Activated CD8-positive, alpha-beta memory T cell treated with anti-CD3 and anti-CD28 coated beads for 1 hour (primary cell): ENCODE measurements at places on chromosomes 7 and 10.

GRCh38 chr7:66142996-66143395 is 28.3 kb downstream of the CRCP start:
- no peak for DNase-seq

DNA sequence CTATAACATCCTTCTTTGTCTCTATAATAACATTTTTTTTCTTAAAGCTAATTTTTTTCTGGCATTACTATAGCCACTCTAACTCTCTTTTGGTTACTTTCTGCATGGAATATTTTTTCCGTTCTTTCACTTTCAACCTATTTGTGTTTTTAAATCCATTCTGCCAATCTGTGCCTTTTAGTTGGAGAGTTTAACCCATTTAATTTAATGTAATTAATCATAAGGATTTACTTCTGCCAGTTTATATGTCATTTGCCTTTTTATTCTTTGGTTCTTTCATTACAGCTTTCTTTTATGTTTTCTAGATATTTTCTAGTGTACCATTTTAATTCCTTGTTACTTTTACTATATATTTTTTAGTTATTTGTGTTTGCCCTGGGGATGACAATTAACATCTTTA is 78.6 kb downstream of the TMEM270 start:
- DNase-seq: no peak

- no peak for DNase-seq
These were observed 42.4 kb downstream of the DNAH11 start for GRCh38 chr7:21585070-21585724.

GRCh38 chr7:84684836-84685480 is 490.4 kb upstream of the SEMA3A start:
- no peak for DNase-seq

- no peak for DNase-seq
These were observed 44.6 kb upstream of the ANAPC16 start for GRCh38 chr10:72171175-72171630.

DNA sequence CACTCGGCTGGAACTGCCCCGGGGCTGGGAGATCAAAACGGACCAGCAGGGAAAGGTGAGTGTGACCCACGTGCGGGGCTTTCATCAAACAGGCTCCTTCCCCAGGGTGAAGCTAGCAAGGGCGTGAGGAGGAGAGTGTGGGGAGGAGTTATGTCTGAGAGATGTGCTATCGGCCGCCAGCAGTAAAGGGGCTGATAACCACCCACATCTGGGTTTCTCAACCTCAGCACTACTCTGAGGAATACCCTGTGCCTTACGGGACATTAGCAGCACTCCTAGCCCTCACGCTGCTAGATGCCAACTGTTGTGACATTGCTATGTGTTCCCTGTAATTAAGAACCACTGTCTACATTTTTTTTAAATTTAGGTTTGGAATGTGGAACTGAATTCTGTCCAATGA is 113.9 kb upstream of the STK17A start:
- no peak for DNase-seq

DNA sequence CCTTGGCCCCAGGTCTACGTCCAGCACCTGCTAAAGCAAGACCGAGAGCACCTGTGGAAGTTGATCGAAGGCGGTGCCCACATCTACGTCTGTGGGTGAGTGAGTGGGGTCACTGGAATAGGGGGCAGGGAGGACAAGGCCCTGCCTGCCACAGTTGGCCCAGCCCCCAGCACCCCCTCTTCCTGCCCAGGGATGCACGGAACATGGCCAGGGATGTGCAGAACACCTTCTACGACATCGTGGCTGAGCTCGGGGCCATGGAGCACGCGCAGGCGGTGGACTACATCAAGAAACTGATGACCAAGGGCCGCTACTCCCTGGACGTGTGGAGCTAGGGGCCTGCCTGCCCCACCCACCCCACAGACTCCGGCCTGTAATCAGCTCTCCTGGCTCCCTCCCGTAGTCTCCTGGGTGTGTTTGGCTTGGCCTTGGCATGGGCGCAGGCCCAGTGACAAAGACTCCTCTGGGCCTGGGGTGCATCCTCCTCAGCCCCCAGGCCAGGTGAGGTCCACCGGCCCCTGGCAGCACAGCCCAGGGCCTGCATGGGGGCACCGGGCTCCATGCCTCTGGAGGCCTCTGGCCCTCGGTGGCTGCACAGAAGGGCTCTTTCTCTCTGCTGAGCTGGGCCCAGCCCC is 8.1 kb downstream of the TMEM120A start:
- no peak for DNase-seq

GRCh38 chr7:149081914-149082313 is 8.6 kb downstream of the ZNF786 start:
- no peak for DNase-seq

GRCh38 chr7:128100949-128101713 is 69.9 kb upstream of the LRRC4 start:
- no peak for DNase-seq

DNA sequence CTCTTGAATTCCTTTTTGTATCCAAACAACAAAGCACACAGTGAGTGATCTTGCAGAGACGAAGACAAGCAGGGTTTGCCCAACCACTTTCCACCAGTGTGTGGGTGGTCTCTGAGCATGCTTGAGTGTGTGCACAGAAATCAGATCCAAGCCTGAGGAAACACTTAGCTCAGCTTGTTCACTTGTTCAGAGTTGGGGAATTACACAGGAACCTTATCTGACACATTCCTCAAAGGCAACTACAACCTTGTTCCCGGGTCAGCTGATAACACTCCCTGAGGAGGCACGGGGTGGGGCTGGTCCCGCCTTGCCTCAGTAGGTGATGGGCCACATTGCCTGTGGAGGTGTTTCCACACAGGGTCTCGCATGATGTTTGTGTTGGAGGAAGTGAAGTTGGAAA is 216.9 kb downstream of the DYNC1I1 start:
- DNase-seq: no peak

DNA sequence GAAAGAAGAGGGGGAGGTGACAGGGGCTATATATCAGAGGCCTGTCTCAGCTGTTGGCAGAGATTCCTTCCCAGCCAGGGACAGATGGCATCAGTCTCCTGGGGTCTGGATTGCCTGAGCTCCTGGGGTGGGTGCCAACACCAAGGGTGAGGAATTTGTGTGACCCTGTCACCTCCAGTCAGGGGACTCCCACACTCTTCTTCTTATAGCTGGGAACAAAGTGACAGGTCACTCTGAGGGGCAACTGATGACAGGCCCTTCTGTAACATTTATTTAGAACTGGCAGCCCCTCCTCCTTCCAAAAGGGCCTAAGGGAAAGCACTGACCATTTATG is 53.7 kb upstream of the DUSP5 start:
- DNase-seq: no peak

GRCh38 chr7:138032186-138032585 is 30.3 kb upstream of the CREB3L2 start:
- no peak for DNase-seq

DNA sequence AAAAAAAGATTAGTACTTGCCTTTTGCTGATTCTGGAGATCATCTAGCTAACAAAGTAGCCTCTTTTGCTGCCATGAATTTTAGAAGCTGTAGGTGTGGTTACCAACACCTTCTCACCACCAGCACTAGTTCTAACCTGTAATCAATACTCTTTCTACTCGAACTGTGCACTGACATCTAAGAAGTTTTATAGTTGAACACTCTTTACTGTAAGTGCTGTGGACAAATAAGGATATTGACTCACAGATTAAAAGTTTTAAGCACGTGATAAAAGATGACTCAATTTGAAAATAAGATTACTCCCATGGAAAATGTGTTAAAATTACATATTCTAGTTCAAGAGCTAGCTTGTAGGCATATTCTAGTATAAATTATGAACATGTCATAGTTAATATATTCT is 89.9 kb downstream of the REEP3 start:
- DNase-seq: no peak

GRCh38 chr10:23280419-23281043 is 64.1 kb downstream of the C10orf67 start:
- DNase-seq: no peak

DNA sequence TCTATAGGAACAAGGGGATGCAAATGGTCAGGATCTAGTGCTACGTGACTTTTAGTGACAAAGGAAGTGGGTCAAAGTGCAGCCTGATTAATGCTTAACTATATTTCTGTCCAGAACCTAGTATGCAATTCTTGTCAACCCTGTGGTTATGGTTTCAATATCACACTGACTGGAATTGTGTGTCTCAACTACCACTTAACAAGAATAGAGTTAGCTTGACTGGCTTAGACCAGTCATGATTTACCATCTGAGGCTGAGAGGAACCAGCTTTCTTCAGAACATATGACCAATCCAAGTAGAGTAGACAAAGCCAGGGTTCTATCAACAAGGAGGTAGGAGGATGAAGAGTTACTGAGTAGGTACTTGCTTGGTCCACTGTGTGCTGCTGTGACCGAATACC is 54.4 kb downstream of the MYPN start:
- DNase-seq: no peak

DNA sequence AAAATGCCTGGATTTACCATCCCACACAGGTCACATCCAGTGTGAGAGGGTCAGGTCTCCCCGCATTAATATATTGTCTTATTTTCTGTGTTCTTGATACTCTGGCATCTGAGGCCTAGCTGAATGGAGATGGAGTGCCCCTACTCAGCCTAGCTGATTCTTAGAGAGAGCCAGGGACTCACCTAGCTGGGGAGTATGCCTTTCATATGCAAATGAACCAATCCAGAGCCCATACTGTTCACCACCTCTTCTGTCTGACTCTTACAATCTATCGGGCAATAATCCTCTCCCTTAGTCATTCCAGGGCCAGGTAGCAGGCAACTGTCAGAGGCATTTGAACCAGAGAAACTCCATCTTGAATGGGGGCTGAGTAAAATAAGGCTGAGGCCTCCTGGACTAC is 46.3 kb downstream of the LBX1 start:
- DNase-seq: no peak

- no peak for DNase-seq
These were observed 369.9 kb downstream of the WDR11 start for GRCh38 chr10:121221072-121221471.

- DNase-seq: no peak
These were observed 161.8 kb downstream of the SKIDA1 start for GRCh38 chr10:21363731-21364104.

DNA sequence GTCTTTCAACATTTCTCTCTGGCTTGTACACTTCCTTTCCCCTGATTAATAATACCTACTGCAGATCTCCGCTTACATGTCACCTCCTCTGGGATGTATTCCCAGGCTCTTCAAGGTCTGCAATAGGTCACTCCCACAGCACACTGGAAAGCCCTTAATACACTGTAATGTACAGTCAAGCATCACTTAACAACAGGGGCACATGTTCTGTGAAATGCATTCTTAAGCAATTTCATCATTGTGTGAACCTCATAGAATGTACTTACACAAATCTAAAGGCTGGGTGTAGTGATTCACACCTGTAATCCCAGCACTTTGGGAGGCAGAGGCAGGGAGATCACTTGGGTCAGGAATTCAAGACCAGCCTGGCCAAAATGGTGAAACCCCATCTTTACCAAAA is 1.9 kb downstream of the COX15 start:
- no peak for DNase-seq

- DNase-seq: no peak
These were observed 217.1 kb downstream of the PRPF18 start for GRCh38 chr10:13803566-13804554.

GRCh38 chr10:20835335-20835734 is 61.8 kb downstream of the NEBL start:
- no peak for DNase-seq

- no peak for DNase-seq
These were observed 39.9 kb upstream of the LYZL1 start for GRCh38 chr10:29249018-29249417.

GRCh38 chr10:121791761-121792160 is 136.1 kb downstream of the ATE1 start:
- no peak for DNase-seq

- DNase-seq: no peak
These were observed 26.8 kb downstream of the BET1 start for GRCh38 chr7:93977211-93977950.

- no peak for DNase-seq
These were observed at the start of gene CALD1 for GRCh38 chr7:134778941-134779740. Gene CALD1, plus strand, starts transcription at chr7:134779634. Its CDS starts 88,100 bp downstream, at chr7:134867734.

- no peak for DNase-seq
These were observed 87.2 kb downstream of the AHR start for GRCh38 chr7:17385612-17386011.

GRCh38 chr7:29422829-29423228 is 140.8 kb upstream of the PRR15 start:
- no peak for DNase-seq

DNA sequence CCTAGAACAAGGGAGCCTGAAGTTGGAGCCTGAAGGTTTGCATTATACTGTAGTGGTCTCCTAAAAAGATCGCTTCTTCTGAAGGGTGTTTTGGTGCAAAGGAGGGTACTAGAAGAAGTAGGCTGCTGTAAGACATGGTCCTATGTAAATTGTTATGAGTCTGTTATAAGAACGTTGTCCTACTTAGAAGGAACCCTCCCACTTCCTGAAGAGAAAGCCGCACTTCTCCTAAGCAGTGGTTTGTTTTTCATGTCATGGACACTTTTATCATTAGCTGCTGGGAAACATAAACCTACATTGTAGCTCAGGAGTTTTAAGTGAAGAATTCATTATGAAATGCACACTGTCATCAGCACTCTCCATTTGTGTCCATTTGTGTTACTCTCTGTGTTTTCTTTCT is 129.1 kb upstream of the ITGB1 start:
- DNase-seq: no peak

GRCh38 chr7:32506266-32507054 is 11.2 kb downstream of the AVL9 start:
- DNase-seq: no peak

- DNase-seq: no peak
These were observed 91.4 kb upstream of the CAV2 start for GRCh38 chr7:116408166-116408565.
